ENCODE measurements at places on chromosomes 6 and 20.

DNA sequence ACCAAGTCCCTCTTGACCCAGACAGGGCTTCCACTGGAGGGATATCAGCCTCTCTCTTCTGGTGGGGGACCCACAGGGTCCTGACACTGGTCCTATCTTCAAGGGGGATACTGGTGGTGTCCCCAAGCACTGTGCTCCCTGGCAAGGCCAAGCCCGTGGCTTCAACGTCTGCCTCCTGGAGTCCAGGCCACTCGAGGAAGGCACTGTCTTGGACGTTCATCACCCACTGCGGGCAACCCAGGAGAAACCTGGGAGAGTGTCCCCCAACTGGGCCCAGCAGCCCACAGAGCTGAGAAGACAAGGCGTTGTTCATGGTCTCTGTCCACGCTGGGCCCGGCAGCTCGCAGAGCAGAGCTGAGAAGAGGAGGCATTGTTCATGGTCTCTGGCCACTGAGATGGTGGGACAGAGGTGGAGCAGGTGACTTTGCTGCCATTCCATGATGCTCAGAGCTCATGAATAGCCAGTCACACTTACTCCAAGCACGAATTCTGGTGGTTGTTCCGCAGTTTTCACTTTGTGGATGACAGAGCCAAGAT, 37.5 kb upstream of the FRMD1 start:
- DNase-seq = no peak

DNA sequence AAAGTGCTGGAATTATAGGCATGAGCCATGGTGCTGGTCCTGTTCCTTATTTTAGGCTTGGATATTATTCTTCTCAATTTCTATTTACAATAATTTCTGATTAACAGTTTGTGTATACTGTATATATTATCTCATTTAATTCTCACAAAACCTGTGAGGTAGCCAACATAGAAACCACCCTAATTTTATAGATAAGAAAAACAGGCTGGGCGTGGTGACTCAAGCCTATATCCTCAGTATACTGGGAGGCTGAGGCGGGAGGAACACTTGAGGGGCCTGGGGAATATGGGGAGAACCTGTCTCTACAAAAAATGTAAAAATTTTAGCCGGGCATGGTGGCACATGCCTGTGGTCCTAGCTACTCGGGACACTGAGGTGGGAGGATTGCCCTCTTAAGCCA, 3.8 kb upstream of the AFG1L start:
- DNase-seq = no peak

GRCh38 chr6:56808871-56809359, 146.0 kb upstream of the BEND6 start:
- no peak for DNase-seq

- no peak for DNase-seq
These were observed 33.7 kb downstream of the PTGIS start for GRCh38 chr20:49534255-49534712.

DNA sequence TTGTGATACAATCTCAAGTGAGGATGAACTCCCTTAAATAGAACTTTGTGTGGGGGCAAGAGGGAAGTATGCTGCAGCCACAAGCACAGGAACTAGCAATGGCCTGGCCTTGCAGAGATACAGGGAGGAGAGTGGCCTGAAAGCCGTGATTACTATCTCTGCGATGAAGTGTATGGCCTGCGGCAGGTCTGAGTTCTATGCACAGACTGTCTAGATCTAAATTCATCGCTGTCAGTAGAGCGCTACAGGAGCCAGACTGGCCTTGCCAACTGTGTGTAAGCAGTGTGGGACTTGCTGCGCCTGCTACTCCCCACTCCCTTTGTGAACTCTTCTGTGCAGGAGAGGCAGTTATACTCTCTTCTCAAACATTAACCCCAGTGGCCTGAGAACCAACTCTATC, 997.0 kb downstream of the GRIK2 start:
- DNase-seq = no peak

GRCh38 chr6:13014504-13015378, 298.2 kb downstream of the PHACTR1 start:
- no peak for DNase-seq

GRCh38 chr6:132931936-132932514, 117.7 kb downstream of the RPS12 start:
- peak; percentile 67 for DNase-seq

DNA sequence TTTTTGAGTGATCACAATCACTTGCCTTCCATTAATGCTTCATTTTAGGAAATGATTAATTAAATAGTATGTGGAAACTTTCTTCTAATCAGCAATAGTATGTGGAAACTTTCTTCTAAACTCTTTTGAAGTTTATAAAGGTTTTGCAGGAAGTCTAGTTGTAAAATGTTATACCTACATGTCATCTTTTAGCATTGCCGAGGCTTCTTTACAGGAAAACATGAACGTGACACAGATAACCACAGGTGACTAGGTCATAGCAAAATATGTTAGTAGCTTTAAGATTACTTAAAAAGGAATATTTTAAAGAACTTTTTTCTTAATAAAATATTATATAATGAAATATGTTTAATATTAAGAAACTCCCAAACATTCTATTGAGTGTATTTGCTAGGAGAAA, 56.8 kb downstream of the SMAP1 start:
- DNase-seq = no peak

Data from LNCaP clone FGC (cell line).